Coronary artery (tissue), 2 donors: ENCODE measurements at places on chromosomes 5 and 9.

DNA sequence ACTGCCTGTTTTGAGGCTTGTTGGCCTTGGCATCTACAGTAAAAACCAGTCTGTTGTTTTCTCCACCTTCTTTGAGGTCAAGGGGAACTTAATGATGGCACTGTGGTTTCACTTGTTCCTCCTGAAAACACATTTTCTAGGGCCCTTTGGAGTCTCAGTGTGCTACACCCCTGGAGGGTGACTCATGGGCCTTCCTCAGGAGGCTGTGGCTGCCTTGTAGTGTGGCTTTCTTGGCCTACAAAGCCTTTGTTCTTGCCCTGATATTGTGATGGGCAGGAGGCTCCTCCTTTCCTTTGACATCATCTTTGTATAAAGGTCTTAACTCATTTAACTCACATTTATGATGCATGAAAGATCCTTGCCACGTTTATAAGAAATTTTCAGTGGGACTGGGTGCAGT, 56.3 kb upstream of the GPBP1 start:
- DNase-seq = no peak

DNA sequence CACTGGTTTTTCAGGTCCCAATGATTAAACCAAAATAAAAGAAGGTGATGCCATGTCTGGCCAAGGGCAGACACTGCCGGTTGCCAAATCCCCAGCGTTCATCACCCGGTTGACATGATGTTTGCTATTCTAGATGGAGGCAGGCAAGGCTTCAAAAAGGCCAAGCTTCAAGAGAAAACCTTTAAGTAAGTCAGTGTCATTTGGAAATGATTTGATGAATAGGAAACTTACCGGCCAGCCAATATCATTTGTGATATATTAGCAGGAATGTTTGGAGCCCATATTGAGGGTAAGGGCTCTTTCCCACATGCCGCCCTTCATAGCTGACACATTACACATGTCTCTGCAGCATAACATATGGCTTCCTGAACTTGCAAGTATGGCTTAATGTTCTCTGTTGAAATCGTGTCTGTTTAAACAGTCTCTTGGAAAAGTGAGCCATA, 89.5 kb upstream of the TTC23L start:
- DNase-seq = no peak

DNA sequence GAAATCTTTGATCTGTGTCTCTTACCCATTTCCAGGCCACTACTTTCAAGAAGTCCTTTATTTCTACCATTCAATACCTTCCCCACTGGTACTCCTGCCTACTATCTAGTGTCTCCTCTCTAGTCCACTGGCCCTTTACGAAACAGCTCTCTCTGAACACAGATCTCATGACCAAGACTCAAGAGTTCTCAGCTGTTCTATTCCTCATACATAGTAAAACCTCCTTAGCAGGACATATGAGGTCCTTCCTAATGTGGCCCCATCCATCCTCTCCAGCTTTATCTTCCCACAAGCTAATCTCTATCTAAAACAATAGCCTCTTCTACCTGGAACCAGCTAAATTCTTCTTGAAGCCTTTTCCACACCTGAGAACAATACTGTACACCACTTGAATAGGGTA, 2.6 kb downstream of the TEX10 start:
- no peak for DNase-seq

- DNase-seq = no peak
These were observed 16.4 kb upstream of the LPCAT1 start for GRCh38 chr5:1540166-1540565.

DNA sequence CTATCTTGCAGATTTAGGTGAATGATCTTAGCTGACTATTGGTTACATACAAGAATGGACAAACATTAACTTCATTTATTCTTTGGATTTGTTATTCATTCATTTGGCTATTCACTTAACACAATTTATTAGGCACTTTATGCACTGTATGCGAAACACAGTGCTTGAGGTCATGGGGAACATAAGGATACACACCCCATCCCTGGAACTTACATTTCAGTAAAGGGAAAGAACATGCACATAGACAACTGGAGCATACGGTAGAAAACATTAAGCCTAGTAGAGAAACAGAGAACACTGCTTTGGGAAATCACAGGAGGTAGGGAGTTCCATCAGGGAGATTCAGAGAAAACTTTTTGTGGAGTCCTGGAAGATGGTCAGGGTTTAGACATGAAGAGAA, 22.2 kb downstream of the LIX1 start:
- DNase-seq = no peak
